ENCODE measurements at places on chromosomes 1 and 21. TPM values are rescaled to one million over a fixed set of nuclear protein-coding genes. Genes with fewer than 3 reads are reported as not detected.

The SPRR4 gene
- not detected for total RNA-seq

The GRIK1 gene
- total RNA-seq: not detected

The OR2T33 gene
- total RNA-seq: not detected

The TRAF3IP3 gene
- 0.26 TPM for total RNA-seq

The LPAR3 gene
- 1.9 TPM for total RNA-seq

The CPLANE2 gene
- 3.6 TPM for total RNA-seq

The UBE2U gene
- total RNA-seq: not detected

The SERTAD4 gene
- 1.3 TPM for total RNA-seq

The CHD1L gene
- 26.2 TPM for total RNA-seq

The C8B gene
- total RNA-seq: not detected

The CD48 gene
- not detected for total RNA-seq

The MNDA gene
- not detected for total RNA-seq

The PDPN gene
- total RNA-seq: 15.3 TPM

The PTGER3 gene
- total RNA-seq: 0.39 TPM

The C1orf226 gene
- total RNA-seq: 1.7 TPM

The NIT1 gene
- 44.5 TPM for total RNA-seq

The LYST gene
- total RNA-seq: 3.0 TPM

The S100A9 gene
- not detected for total RNA-seq

The RAP1GAP gene
- not detected for total RNA-seq

The ZNF648 gene
- total RNA-seq: not detected

The CD101 gene
- total RNA-seq: 0.32 TPM

The FMO3 gene
- total RNA-seq: 0.26 TPM

The ADCY10 gene
- 1.2 TPM for total RNA-seq

The GJB3 gene
- 0.16 TPM for total RNA-seq

The RGSL1 gene
- not detected for total RNA-seq

The SPRR2G gene
- not detected for total RNA-seq

The MIXL1 gene
- not detected for total RNA-seq

The ACAP3 gene
- 18.0 TPM for total RNA-seq

The GPR157 gene
- 4.0 TPM for total RNA-seq

The IL20 gene
- not detected for total RNA-seq

The LIN28A gene
- total RNA-seq: not detected

The LRRC39 gene
- not detected for total RNA-seq

Measured in epithelial cell of alveolus of lung (primary cell).